ENCODE measurements at places on chromosomes 13 and 19. TPM values are rescaled to one million over a fixed set of nuclear protein-coding genes. Genes with fewer than 3 reads are reported as not detected.

GRCh38 chr19:30385174-30385573, 13.0 kb downstream of the ZNF536 start:
- no peak for DNase-seq

DNA sequence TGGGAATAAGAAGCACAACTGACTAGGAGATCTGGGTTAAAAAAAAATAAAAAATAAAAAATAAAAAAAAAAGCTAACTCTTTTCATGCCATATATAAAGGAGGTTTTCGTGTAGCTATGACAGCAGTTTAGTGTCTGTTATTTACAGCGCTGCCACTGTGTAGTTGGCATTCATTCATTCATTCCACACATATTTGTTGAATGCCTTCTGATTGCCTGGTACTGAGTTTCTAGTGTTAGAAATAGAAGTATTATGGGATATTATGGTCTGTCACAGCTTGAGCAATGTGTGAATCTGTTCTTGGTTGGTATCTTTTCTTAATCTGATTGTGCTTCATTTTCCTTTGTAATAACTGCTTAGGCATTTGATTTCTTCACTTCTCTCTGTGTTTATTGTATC, 237.4 kb downstream of the NBEA start:
- no peak for DNase-seq

ZNF266 gene
- total RNA-seq, result 16.1 TPM

- peak; percentile 50 for DNase-seq
These were observed 1.0 kb downstream of the COL4A1 start for GRCh38 chr13:110305949-110306339.

DNA sequence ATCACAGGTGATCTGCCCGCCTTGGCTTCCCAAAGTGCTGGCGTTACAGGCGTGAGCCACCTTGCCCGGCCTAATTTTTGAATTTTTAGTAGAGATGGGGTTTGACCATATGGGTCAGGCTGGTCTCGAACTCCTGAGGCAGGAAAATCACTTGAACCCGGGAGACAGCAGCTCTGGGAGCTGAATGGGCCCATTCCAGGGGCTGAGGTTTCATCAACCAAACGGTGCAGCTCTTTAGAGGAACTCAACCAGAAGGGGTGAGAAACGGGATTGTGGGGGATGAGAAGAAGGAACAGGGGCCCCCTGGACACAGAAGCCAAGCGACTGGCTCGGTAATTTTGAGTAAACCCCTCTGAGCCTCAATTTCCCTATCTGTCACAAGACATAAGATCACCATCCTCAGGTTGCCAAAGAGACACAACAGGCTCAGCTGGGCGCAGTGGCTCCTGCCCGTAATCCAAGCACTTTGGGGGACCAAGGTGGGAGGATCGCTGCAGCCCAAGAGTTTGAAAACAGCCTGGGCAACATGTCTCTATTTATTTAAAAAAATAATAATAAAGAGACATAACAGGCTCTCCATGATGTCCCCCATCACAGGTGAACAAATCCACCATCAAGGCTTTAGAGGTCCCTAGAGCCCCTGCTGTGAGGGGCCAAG, 562 bp downstream of the IQCN start:
- DNase-seq, result no peak

- no peak for DNase-seq
These were observed 2.1 kb downstream of the CEBPA start for GRCh38 chr19:33300009-33300893.

- no peak for DNase-seq
These were observed 22.0 kb upstream of the ARHGEF7 start for GRCh38 chr13:111093136-111093535.

DNA sequence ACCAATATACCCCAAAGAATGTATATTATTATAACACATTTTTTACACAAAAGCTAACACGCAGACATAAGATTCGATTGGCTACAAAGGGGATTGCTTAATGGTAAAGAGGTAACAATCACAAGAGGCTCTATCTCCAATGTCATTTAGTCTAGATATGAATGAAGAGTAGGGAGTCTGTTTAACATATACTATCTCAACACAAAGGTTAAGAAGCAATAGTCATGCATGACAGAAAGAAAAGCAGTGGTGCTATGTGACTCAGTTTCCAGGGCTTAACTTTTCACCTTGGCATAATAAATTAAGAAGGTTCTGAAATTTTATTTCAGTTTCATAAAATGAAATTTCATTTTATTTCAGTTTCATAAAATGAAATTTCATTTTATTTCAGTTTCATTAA, 33.3 kb downstream of the UFM1 start:
- no peak for DNase-seq

DNA sequence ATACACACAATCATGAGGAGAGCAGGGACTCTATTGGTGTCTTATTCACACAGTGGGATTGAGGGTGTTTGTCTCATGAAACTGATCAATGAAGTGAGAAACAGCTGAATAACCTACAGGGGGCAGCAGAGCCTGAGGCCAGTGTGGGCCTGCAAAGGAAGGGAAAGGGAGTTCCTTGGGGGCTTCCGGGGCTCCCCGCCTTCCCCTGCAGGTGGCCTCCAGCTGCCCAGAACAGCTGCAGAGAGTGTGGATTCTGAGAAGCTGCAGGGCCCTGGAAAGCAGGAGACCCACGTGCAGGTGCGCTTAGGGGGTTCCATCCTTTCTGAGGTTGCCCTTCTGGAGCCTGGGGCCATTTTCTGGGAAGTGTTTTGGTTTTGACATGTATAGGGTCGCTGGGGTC, 20.1 kb downstream of the ZNF763 start:
- no peak for DNase-seq

- no peak for DNase-seq
These were observed 261.9 kb downstream of the KCNRG start for GRCh38 chr13:50277127-50277526.

THSD8 gene
- not detected for total RNA-seq

TNFSF11 gene
- total RNA-seq, result not detected

- no peak for DNase-seq
These were observed 23.7 kb downstream of the RCN3 start for GRCh38 chr19:49551531-49551930.

DNA sequence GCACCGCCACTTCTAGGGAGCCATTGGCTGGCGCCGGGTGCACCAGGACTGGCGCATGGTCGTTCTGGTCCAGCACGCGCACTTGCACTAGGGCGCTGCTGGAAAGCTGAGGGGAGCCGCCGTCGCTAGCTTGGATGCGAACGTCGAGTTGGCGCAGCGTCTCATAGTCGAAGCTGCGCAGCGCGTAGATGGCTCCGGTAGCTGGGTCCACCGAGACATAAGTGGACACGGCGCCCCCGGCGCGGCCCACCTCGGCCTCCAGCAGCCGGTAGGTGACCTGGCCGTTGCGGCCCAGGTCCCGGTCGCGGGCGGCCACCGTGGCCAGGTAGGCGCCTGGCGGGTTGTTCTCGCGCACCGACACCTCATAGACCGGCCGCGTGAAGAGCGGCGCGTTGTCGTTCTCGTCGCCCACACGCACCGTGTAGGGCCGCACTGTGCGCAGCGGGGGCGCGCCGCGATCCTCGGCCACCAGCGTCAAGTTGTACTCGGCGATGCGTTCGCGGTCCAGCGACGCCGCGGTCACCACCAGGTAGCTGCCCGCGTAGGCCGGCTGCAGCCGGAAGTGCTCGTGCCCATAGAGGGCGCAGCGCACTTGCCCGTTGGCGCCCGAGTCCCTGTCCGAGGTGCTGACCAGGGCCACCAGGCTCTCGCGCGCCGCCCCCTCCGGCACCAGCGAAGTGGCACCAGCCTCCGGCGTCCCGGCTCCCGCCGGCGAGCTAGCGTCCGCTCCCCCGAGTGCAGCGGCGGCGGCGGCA, 1.7 kb downstream of the PCDH8 start:
- DNase-seq, result no peak

- DNase-seq, result no peak
These were observed 4.4 kb downstream of the TRPM4 start for GRCh38 chr19:49161987-49162386.

KIR2DL4 gene
- not detected for total RNA-seq

DNA sequence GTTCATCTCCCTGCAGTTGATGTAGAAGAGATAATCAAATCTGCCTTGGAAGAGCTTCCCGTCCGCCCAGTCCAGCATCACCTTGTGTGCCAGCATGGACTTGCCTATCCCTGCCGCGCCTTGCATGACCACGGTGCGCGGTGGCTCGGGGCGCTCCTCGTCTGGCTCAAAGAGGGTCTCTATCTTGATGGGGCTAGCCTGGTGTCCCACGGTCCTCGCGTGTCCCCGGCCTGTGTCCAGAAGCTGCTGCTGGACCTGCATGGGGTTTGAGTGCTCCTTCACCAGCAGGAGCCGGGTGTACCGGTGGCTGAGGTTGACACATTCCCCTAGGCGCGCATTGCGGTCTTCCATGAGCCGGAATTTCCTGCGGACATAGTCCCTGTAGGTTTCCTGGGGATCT, 13.2 kb downstream of the NLRP12 start:
- DNase-seq, result no peak

GRCh38 chr19:19059018-19059836, 4.6 kb upstream of the SLC25A42 start:
- DNase-seq, result no peak

GRCh38 chr13:70172946-70173597, 64.8 kb upstream of the KLHL1 start:
- DNase-seq, result no peak

GRCh38 chr13:28440774-28441504, 54.0 kb downstream of the FLT1 start:
- no peak for DNase-seq

KLK12 gene
- not detected for total RNA-seq

DNA sequence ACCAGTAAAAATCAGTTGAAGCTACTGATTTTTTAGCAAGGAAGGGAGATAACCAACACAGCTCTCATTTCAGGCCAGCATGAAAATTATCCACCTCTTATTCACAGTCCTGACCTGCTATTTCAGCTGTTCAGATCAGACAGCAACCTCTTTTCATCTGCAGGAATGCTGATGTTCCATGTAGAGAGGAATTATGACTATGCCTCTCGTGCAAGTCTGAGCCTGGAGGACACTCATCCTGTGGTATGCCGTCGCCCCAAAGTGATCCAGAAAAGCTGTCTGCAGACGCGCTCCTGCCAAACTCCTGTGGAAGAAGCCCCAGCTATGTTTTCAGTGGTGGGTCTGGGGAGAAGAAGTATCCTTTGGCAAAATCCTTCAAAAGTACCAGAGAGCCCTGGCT, 563.5 kb upstream of the SLITRK1 start:
- no peak for DNase-seq

DNA sequence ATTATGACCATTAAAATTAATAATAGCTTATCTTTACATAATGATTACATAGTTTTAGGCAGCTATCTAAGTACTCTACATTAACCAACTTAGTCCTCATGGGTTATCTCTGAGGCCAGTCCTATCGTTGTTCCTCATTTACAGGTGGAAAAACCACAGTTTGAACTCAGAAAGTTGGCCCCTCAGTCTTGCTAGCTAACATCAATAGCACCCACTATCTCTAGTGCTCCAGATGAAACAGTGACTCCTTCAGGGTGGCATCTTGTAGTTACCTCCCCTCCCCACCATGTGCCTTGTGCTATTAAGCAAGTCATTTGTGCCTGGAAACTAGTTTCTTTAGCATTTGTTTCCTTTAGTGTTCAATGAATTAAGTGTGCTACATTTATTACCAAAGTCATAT, 1086.7 kb downstream of the EFNB2 start:
- no peak for DNase-seq

DNA sequence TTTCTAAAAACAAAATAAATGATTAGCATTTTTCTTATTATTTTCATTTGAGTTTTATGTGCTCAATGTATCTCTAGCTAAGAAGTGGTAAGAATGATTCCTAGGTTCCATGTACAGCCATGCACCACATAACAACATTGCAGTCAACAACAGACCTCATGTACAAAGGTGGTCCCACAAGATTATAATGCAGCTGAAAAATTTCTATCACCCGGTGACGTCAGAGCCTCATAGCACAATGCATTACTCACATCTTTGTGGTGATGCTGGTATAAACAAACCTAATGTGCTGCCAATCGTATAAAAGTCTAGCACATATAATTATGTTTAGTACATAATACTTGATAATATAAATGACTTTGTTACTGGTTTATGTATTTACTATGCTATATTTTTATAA, 120.5 kb downstream of the SLC7A1 start:
- peak; percentile 81 for DNase-seq

GPR12 gene
- total RNA-seq, result not detected

GRCh38 chr19:33800012-33800680, 3.5 kb downstream of the KCTD15 start:
- DNase-seq, result no peak

CD33 gene
- total RNA-seq, result not detected

- no peak for DNase-seq
These were observed 50.0 kb downstream of the LATS2 start for GRCh38 chr13:21011378-21011777.

DNA sequence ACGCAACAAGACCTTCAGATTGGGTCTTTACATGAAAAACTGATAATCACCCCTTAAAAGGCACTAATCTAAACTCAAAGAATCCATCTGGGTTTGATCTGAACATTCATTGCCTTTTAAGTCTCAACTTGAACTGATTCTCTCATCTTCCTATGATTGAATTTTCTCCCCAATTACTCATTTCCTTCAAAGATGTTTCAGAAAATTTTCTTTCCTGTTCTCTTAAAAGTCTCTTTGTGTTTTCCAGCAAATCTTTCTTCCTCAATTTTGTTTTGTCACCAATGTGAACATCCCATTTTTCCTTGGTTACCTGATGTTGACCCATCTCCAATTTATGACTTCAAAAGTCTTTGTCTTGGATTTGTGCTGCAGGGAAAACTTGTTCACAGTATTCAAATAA, 234.3 kb downstream of the DACH1 start:
- DNase-seq, result no peak

GRCh38 chr13:50116430-50116973, 101.3 kb downstream of the KCNRG start:
- no peak for DNase-seq

ZNF730 gene
- 0.18 TPM for total RNA-seq

GRCh38 chr19:48715681-48716171, 3.8 kb downstream of the MAMSTR start:
- no peak for DNase-seq

SETDB2 gene
- 5.6 TPM for total RNA-seq

DNA sequence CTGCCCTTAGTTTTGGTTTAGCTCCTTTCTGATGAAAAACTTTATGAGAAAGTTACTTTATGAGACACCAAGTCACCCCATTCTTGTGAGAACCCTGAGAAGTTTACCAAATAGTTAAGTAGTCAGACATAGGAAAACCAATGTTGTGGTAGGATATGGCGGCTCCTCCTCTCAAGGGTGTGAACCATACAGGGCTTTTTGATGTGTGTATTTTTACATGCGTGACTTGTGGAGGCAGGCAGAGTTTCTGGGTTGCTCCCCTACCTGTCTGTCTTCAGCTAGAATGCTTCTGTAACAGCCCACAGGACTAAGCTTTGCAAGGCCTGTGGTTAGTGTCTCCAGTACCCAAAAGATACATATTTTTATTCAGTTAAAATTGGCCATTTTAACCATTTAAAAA, 18.3 kb downstream of the UBAC2 start:
- DNase-seq, result peak; percentile 55

LGALS13 gene
- total RNA-seq, result not detected

CD70 gene
- 122 TPM for total RNA-seq

DNA sequence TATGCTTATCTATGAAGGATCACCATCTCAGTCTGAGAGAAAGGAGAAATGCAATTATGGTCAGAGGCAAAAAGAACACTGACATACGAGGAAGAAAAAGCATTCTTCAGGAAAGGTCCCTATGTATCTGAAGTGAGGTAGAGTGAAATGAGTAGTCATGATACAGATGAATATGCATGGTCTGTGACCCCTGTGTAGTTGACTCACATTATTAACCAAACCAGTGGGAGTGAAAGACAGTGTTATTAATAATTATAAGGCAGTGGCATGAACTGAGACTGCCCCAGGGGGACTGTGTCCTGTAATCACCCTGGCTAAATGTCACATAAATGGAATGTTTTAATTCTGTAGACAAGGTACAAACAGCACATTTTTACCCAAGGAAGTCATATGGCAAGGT, 1320.2 kb upstream of the PCDH9 start:
- DNase-seq, result no peak

Measured in SJSA1 (cell line).